ENCODE measurements at places on chromosomes 2 and 18. TPM values are rescaled to one million over a fixed set of nuclear protein-coding genes. Genes with fewer than 3 reads are reported as not detected.

CNTNAP5 gene
- total RNA-seq, result 65.1 TPM

FAM124B gene
- 6.9 TPM for total RNA-seq

CD226 gene
- total RNA-seq, result 1.3 TPM

LAMA1 gene
- 26.0 TPM for total RNA-seq

MLPH gene
- total RNA-seq, result not detected

Data from parietal lobe (tissue), 2 donors.